Esophagus muscularis mucosa (tissue), 4 donors: ENCODE measurements at places on chromosomes 6 and 20. TPM values are rescaled to one million over a fixed set of nuclear protein-coding genes. Genes with fewer than 3 reads are reported as not detected.
A peak's percentile ranks its signal among the peaks of the same experiment; 100 is the strongest.

- no peak overlapping the region for H3K27ac ChIP-seq
- H3K27me3 ChIP-seq = no peaks in the 10 kb centered on the region
- DNase-seq = no peak
- H3K4me1 ChIP-seq = no peaks in the 10 kb centered on the region
- H3K4me3 ChIP-seq = no peak overlapping the region
These were observed 45.0 kb downstream of the PHACTR1 start for GRCh38 chr6:12761376-12762115.

DNA sequence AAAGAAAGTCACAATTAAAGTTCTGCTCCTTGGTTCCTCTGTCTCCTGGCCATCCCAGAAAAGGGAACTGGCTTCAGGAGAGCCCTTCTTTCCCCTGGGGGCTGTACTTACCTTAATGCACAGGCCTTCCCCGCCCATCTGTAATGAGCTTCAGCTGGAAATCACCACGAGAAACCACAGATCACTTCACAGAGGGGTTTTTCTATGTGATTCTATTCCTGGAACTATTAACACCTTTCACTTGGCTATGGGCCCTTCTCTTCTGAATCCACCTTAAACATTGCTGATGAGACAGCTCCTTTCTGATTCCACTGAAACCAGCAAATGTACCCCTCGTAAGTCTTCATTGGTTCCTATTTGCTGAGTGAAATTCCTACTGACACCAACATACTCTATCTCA is 80.7 kb downstream of the FOXF2 start:
- no peak for DNase-seq
- no peak overlapping the region for H3K4me3 ChIP-seq
- H3K36me3 ChIP-seq = no peaks in the 10 kb centered on the region
- H3K27ac ChIP-seq = no peak overlapping the region
- no peaks in the 10 kb centered on the region for H3K27me3 ChIP-seq

GRCh38 chr6:9252799-9253198 is 817.5 kb upstream of the SLC35B3 start:
- H3K27me3 ChIP-seq = no peaks in the 10 kb centered on the region
- DNase-seq = no peak
- H3K4me3 ChIP-seq = no peak overlapping the region
- no peaks in the 10 kb centered on the region for H3K4me1 ChIP-seq

- DNase-seq = no peak
- H3K36me3 ChIP-seq = peaks cover 85% of the 10 kb centered on the region
- no peak overlapping the region for H3K27ac ChIP-seq
- H3K27me3 ChIP-seq = no peaks in the 10 kb centered on the region
- H3K4me1 ChIP-seq = no peaks in the 10 kb centered on the region
These were observed 21.7 kb downstream of the GGT7 start for GRCh38 chr20:34850969-34851368.

GRCh38 chr6:15038013-15038791 is 207.7 kb upstream of the JARID2 start:
- no peak overlapping the region for H3K27ac ChIP-seq
- no peak for DNase-seq
- H3K36me3 ChIP-seq = no peaks in the 10 kb centered on the region

- peak; percentile 78 for DNase-seq
- no peak overlapping the region for H3K4me3 ChIP-seq
- no peak overlapping the region for H3K27ac ChIP-seq
These were observed 53.0 kb downstream of the ERMARD start for GRCh38 chr6:169804427-169804826.

GRCh38 chr6:152100183-152100618 is 292.7 kb downstream of the ESR1 start:
- no peak overlapping the region for H3K4me3 ChIP-seq
- peak; percentile 80 for DNase-seq
- no peaks in the 10 kb centered on the region for H3K27me3 ChIP-seq
- H3K36me3 ChIP-seq = no peaks in the 10 kb centered on the region
- peaks cover 10% of the 10 kb centered on the region for H3K4me1 ChIP-seq

- H3K4me1 ChIP-seq = no peaks in the 10 kb centered on the region
- no peak overlapping the region for H3K4me3 ChIP-seq
- H3K27ac ChIP-seq = no peak overlapping the region
- no peaks in the 10 kb centered on the region for H3K27me3 ChIP-seq
These were observed 212.7 kb upstream of the AGPAT4 start for GRCh38 chr6:161486361-161487216.

- H3K4me1 ChIP-seq = peaks cover 6% of the 10 kb centered on the region
- no peaks in the 10 kb centered on the region for H3K36me3 ChIP-seq
- no peaks in the 10 kb centered on the region for H3K27me3 ChIP-seq
- no peak overlapping the region for H3K27ac ChIP-seq
- DNase-seq = no peak
- no peak overlapping the region for H3K4me3 ChIP-seq
These were observed 519.4 kb downstream of the CDKAL1 start for GRCh38 chr6:21053612-21054011.

- no peak overlapping the region for H3K4me3 ChIP-seq
- H3K27ac ChIP-seq = no peak overlapping the region
- no peaks in the 10 kb centered on the region for H3K27me3 ChIP-seq
- no peaks in the 10 kb centered on the region for H3K4me1 ChIP-seq
- DNase-seq = no peak
These were observed 21.7 kb upstream of the MYT1 start for GRCh38 chr20:64142590-64142989.

GRCh38 chr20:63106765-63107448 is 100.1 kb upstream of the BHLHE23 start:
- H3K4me3 ChIP-seq = no peak overlapping the region
- no peak overlapping the region for H3K27ac ChIP-seq
- DNase-seq = no peak
- H3K36me3 ChIP-seq = no peaks in the 10 kb centered on the region
- H3K27me3 ChIP-seq = no peaks in the 10 kb centered on the region

DNA sequence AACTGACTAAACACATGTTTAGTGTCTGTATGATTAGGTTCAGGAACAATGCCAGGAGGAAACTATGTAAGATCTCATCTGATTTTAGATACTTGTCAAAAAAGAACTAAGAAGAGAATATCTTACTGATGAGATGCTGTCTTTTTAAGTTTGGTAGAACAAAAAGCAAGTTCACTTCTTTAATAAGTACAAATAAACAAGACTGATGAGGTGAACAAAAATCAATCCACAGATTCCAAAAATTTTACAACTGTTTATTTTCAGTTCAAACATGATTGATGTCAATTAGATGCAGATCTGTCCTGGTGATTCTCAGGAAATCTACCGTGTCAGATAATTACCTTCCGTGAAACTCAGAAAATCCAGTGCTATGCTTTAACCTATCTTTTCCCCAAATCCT is 24.9 kb downstream of the EPHA7 start:
- H3K27ac ChIP-seq = no peak overlapping the region
- no peaks in the 10 kb centered on the region for H3K36me3 ChIP-seq
- no peak overlapping the region for H3K4me3 ChIP-seq
- no peak for DNase-seq
- H3K27me3 ChIP-seq = no peaks in the 10 kb centered on the region

GRCh38 chr6:149935246-149935645 is 6.6 kb upstream of the ULBP2 start:
- H3K27ac ChIP-seq = no peak overlapping the region
- no peak for DNase-seq
- H3K36me3 ChIP-seq = no peaks in the 10 kb centered on the region
- no peak overlapping the region for H3K4me3 ChIP-seq

DNA sequence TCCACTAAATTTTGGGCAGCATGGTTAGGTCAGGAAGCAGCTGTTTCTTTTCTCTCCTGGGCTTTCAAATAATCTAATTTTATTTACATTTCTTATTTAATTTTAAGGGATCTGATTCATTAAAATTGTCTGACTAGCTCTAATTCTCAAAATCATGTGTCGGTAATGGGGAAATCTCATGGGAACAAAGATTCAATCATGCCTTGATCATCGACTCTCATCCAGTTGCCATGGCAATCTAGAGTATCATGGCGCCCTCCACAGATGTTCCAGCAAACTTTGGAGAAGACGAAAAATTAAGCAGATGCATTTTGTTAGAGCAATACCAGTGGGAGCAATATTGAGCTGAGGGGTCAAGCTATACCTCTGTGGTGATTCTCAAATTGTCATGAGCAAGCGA is 358.0 kb upstream of the CDH4 start:
- no peaks in the 10 kb centered on the region for H3K4me1 ChIP-seq
- H3K27me3 ChIP-seq = no peaks in the 10 kb centered on the region
- no peak overlapping the region for H3K27ac ChIP-seq
- no peaks in the 10 kb centered on the region for H3K36me3 ChIP-seq

DNA sequence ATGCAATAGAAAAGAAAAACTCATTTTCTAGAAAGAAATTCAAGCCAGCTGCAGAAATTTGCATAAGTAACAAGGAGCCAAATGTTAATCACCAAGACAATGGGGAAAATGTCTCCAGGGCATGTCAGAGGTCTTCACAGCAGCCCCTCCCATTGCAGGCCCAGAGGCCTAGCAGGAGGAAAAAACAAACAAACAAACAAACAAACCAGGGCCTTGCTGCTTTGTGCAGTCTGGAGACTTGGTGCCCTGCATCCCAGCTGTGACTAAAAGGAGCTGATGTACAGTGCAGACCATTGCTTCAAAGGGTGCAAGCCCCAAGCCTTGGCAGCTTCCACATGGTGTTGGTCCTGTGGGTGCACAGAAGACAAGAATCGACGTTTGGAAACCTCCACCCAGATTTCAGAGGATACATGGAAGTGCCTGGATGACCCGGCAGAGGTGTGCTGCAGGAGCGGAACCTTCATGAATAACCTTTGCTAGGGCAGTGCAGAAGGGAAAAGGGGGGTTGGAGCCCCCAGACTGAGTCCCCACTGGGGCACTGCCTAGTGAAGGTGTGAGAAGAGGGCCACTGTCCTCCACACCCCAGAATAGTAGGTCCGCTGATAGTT is 110.9 kb upstream of the AKAP12 start:
- no peak overlapping the region for H3K4me3 ChIP-seq
- H3K4me1 ChIP-seq = peaks cover 5% of the 10 kb centered on the region
- no peaks in the 10 kb centered on the region for H3K36me3 ChIP-seq
- no peak overlapping the region for H3K27ac ChIP-seq
- no peaks in the 10 kb centered on the region for H3K27me3 ChIP-seq

- H3K4me1 ChIP-seq = peaks cover 7% of the 10 kb centered on the region
- H3K36me3 ChIP-seq = no peaks in the 10 kb centered on the region
- H3K27ac ChIP-seq = no peak overlapping the region
- DNase-seq = no peak
These were observed 161.6 kb upstream of the EXOC2 start for GRCh38 chr6:854406-855118.

GRCh38 chr6:132995432-132995831 is 181.1 kb downstream of the RPS12 start:
- no peaks in the 10 kb centered on the region for H3K36me3 ChIP-seq
- H3K4me1 ChIP-seq = no peaks in the 10 kb centered on the region
- no peak for DNase-seq
- no peaks in the 10 kb centered on the region for H3K27me3 ChIP-seq

- H3K36me3 ChIP-seq = peaks cover 58% of the 10 kb centered on the region
- H3K27me3 ChIP-seq = no peaks in the 10 kb centered on the region
- DNase-seq = no peak
- H3K4me1 ChIP-seq = peaks cover 44% of the 10 kb centered on the region
- H3K27ac ChIP-seq = no peak overlapping the region
These were observed 124.1 kb downstream of the FOXO3 start for GRCh38 chr6:108684771-108685329.

DNA sequence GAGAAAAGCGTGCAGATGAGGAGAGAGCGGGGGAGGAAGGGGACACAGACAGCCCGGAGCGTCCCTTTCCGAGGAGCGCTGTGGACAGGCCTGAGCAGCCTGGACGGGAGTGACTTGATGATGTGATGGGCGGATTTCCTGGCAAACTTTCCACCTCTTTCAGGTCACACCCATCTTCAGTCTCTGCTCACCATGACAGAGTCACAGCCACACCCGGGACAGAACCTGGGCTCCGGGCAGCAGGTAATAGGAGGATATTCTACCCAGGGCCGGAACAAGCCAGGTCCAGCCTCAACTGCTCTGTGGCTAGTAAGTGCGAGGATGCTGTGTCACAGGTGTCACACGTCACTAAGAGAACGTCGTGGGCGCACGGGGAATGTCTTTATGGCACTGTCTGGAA is 84.3 kb downstream of the THBS2 start:
- no peaks in the 10 kb centered on the region for H3K27me3 ChIP-seq
- H3K27ac ChIP-seq = no peak overlapping the region
- no peak for DNase-seq
- H3K36me3 ChIP-seq = no peaks in the 10 kb centered on the region
- H3K4me3 ChIP-seq = no peak overlapping the region

DNA sequence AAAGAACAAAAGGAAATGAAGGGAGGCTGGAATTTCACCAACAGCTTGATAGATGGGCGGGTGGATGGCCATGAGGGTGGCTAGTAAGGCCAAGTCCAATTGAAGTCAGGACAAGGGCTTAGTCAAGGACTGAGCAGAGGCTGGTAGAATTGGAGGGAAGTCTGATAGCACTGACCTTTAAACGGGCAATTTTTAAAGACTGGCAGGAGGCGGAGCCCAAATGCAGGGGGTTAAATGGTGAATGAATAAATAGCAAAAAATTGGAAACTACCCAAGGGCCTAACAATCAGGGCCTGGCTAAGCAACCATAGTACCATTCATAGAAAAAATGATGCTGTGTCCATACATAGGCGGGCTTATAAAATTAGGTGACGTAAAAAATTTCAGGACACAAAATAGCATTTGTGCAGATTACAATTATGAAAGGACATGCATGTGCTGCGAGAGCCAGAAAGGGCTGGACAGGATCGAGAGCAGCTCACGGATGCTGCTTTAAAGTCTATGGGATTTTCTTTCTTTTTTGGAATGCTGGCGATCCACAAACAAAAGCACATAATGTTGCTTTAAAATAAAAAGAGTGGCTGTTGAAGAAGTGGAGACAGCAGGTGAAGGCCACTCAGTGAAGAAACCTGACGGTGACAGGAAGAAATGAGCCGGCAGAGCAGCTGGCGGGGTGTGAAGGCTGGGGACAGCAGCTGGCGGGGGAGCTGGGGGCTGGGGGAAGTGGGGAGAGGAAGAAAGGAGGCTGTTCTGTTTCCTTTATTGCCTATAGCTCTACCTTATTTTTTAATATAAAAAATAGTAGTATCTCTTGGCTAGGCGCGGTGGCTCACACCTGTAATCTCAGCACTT is 42.8 kb upstream of the TAF8 start:
- peaks cover 20% of the 10 kb centered on the region for H3K4me1 ChIP-seq
- no peaks in the 10 kb centered on the region for H3K27me3 ChIP-seq
- no peak overlapping the region for H3K27ac ChIP-seq
- no peaks in the 10 kb centered on the region for H3K36me3 ChIP-seq
- peak overlapping the region; percentile 8 for H3K4me3 ChIP-seq

- no peak for DNase-seq
- no peaks in the 10 kb centered on the region for H3K36me3 ChIP-seq
- no peak overlapping the region for H3K27ac ChIP-seq
- peaks cover 35% of the 10 kb centered on the region for H3K4me1 ChIP-seq
These were observed 40.1 kb downstream of the UTRN start for GRCh38 chr6:144325232-144325631.

MPIG6B gene
- not detected for total RNA-seq

TP53TG5 gene
- total RNA-seq = 0.17 TPM

TEAD3 gene
- 74.8 TPM for total RNA-seq

SLC24A3 gene
- total RNA-seq = 4.6 TPM

RBPJL gene
- total RNA-seq = not detected

RIPOR3 gene
- 6.1 TPM for total RNA-seq

SRC gene
- total RNA-seq = 27.5 TPM

DSP gene
- total RNA-seq = 6.5 TPM
